Right lung (tissue), 10 donors: ENCODE measurements at places on chromosomes 1 and 21. TPM values are rescaled to one million over a fixed set of nuclear protein-coding genes. Genes with fewer than 3 reads are reported as not detected.

- no peak for DNase-seq
Observed at GRCh38 chr1:147162093-147162492, 10.2 kb downstream of the PRKAB2 start.

DNA sequence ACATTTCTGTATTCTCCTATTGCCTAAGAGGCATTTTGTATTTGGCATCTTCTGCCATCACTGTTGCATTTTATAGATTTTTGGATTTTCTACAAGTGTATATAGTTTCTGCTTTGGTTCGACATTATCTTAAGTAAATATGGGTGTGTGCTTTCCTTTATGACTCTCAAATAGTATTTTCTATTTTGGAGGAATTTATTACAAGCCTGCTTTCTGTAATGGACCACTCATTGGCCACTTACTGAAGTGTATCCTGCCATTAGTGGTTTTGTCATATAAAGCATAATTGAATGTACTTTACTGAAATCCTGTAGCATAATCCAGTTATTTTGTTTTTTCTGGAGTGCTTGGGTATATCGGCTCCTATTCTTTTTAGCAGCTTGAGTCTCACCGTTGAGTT lies 184.3 kb downstream of the PATJ start:
- no peak for DNase-seq

DNA sequence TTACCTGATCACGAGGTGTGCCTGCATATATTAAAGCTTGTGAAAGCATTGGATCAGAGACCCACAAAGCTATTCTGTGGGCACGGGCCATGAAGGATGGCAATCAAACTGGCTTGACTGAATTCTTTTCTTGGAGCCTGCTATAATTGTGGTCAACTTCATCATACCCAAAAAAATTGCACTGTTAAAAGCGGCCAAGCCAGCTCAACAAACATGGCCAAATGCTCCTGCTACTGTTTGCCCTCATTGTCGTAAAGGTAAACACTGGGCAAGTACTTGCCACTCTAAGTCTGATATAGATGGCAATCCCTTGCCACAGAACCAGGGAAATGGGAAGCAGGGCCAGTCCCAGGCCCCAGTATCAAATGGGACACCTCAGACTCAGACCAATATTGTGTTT lies 6.6 kb upstream of the GSTM5 start:
- DNase-seq: no peak

DNA sequence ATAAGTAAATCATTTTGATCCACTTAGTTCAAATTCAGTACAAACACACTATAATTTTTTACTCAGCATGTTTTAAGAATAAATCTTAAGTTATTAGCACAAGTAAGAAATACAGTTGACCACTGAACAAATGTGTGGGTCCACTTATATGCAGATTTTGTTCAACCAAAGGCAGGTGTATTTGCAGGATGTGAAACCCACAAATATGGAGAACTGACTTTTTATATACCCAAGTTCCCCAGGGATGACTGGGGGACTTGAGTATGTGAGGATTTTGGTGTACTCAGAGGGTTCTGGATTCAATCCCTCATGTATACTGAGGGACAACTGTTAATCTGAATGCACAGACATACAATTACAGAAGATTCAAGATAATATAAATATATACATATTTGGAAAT lies 25.7 kb upstream of the ERICH3 start:
- DNase-seq: no peak

DDAH1 gene
- polyA plus RNA-seq: 85.2 TPM

SUSD4 gene
- polyA plus RNA-seq: 26.9 TPM

- DNase-seq: peak; percentile 82
Observed at GRCh38 chr1:159900086-159900680, at the start of gene CFAP45. CFAP45 (minus strand) TSS chr1:159900165; CDS start chr1:159900098, 67 bp downstream.

GRCh38 chr1:216749232-216749631 lies 26.0 kb upstream of the ESRRG start:
- no peak for DNase-seq

GRCh38 chr1:117577191-117577885 lies 28.5 kb upstream of the TENT5C start:
- DNase-seq: no peak

DNA sequence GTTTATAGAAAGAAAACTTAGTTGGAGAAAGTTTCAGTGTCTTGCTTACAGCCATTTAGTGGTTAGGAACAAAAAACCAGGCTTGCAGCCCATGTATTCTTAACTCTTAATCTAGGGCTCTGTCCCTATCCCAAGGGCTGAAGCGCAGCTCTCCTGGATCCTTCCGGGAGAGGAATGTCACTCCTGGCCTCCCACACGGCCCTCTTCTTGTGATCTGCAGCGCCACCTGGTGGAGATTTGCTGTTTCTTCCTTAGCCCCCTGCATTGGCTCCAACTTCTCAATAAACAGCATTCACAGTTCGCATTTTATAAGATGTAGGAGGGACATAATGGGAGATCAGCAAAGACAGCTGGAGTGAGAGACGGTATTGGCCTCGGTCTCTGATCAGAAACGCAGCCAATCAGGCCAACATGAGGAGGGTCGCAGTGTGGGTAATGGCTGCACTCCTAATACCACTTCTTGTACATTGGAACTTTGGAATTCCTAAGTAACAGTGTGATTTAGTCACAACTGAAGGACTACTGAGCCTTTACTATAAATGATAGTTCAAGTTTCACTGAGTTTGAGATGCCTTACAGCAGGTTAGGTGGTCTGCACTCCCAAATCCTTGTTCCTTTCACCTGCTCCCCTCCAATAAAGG lies 283.4 kb downstream of the ASTN1 start:
- DNase-seq: peak; percentile 39

GRCh38 chr1:222372221-222372620 lies 175.7 kb downstream of the HHIPL2 start:
- no peak for DNase-seq

DAB1 gene
- polyA plus RNA-seq: 1.5 TPM

RPL22 gene
- 588 TPM for polyA plus RNA-seq

DNA sequence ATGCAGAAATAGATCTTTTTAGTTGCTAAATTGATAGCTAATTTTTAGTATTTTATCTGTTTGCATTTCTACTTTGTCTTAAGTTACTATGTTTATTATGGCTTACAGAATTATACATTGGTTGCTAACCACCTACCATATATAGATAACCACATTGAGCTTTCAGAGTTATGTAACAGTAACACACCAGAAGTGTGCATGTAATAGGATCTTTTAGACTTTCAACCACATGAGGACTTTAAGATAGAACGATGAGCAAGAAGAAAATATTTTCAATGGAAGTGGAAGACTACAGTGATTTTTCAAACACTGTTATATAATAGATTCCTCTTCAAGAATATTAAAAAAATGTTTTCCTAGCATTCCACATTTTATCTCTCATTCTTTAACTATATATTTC lies 28.8 kb downstream of the TOR1AIP1 start:
- no peak for DNase-seq

GRCh38 chr1:227661495-227661894 lies 73.6 kb downstream of the JMJD4 start:
- DNase-seq: no peak

GRCh38 chr1:89652373-89652772 lies 19.5 kb downstream of the LRRC8C start:
- no peak for DNase-seq

GRCh38 chr1:81097860-81098259 lies 702.9 kb upstream of the ADGRL2 start:
- no peak for DNase-seq

FCGR2B gene
- polyA plus RNA-seq: 0.44 TPM

DNA sequence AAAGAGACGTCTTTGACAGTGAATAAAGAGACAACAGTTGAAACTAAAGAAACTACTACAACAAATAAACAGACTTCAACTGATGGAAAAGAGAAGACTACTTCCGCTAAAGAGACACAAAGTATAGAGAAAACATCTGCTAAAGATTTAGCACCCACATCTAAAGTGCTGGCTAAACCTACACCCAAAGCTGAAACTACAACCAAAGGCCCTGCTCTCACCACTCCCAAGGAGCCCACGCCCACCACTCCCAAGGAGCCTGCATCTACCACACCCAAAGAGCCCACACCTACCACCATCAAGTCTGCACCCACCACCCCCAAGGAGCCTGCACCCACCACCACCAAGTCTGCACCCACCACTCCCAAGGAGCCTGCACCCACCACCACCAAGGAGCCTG lies 68.5 kb downstream of the TPR start:
- DNase-seq: no peak

FTCD gene
- 1.3 TPM for polyA plus RNA-seq

CACNA1S gene
- 2.2 TPM for polyA plus RNA-seq
